ENCODE measurements at places on chromosomes 5 and 9.

GRCh38 chr5:38728029-38728428 is 117.8 kb upstream of the OSMR start:
- no peak for DNase-seq

DNA sequence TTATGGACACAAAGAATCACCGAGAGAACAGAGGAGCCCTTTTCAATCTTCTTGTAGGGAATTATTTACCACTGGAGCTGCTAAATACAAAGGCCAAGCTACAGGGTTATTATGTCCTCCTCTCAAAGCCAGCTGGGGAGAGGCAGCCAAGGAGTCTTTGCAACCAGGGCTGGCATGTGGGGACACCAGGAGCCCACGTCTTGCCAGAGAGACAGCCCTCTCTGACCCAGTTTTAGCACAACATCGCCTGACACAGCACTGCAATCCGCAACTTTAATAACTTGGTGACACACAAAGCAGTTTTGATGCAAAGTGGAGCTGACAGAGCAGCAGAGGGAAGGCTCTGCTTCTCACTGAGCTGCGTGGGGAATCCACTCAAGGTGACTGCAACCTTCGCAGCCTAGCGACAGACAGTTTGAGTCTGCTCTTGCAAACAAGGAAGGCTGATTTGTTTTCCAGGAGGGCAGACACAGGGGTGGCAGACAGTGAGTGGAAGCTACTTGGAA is 33.6 kb downstream of the TLR4 start:
- no peak for DNase-seq

DNA sequence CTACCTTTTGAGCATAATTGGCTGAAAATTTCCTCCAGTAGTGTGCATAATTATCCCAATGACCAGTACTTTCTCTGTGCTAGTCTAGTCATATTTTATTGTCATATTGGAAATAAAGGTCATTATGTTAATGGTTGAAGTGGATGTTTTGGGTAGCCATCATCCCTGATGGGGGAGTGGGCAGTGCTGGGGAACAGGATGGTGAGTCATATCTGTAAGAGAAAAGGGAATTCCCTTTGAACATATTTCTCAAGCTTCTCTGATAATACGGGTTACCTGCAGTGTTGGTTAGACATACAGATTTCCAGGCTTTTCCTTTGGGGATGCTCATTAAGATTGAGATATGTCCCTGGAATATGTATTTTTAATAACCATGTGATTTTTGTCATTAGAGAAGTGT is 33.3 kb upstream of the SPATA31D4 start:
- DNase-seq = no peak

GRCh38 chr5:16600397-16600796 is 16.4 kb downstream of the RETREG1 start:
- DNase-seq = peak; percentile 37

- DNase-seq = no peak
These were observed 41.0 kb upstream of the KDM4C start for GRCh38 chr9:6716766-6717165.

DNA sequence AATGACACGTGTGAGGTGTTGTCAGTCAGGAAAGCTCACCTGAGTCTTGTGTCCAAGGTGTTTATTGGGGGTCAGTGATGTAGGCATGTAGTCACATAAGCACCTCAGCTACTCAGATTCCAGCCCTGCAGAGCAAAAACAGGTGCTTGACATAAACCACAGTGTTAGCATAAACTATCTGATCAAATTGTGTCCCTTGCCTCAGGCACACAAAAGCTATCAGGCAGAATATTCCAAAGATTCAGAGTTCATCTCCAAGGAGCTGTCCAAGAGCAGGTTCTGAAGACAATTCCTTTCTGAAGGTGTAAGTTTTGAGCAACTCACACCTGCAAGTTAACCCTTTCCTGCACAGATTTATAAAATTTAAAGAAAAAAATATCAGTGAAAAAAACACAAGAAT is 102.2 kb upstream of the ITGA1 start:
- DNase-seq = no peak

- no peak for DNase-seq
These were observed 276.7 kb downstream of the PLK2 start for GRCh38 chr5:58183078-58183785.

DNA sequence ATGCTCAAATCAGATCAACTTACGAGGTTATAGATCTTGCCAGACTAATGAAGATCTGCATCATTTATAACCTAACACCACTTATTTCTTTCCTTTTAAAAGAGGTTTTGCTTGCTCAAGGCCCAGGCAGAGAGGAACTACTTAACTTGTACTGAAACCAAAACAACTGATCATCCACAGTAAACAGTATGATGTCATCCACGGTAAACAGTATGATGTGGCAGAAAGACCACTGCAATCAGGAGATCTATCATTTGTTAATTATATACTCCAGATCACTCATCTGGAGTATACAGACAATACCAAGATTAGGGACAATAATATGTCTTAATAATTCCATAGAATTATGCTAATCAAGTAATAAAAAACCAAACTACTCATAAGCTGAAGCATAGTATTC is 116.8 kb downstream of the ADAMTS6 start:
- no peak for DNase-seq

GRCh38 chr5:178357121-178357521 is 124.5 kb upstream of the PHYKPL start:
- DNase-seq = peak; percentile 10

GRCh38 chr5:54704333-54704732 is 186.8 kb downstream of the SNX18 start:
- no peak for DNase-seq

DNA sequence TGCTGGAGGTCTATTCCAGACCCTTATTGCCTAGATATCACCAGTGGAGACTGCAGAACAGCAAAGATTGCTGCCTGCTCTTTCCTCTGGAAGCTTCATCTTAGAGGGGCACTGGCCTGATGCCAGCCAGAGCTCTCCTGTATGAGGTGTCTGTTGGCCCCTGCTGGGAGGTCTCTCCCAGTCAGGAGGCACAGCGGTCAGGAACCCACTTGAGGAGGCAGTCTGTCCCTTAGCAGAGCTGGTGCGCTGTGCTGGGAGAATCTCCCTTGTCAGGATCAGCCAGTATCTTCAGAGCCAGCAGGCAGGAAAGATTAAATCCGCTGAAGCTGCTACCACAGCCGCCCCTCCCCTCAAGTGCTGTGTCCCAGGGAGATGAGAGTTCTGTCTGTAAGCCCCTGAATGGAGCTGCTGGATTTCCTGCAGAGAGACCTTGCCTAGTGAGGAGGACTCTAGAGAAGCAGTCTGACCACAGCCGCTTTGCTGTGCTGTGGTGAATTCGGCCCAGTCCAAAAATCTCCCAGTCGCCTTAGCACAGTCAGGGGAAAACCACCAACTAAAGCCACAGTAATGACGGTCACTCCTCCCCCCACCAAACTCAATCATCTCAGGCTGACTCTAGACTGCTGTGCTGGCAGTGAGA is 124.1 kb downstream of the JAKMIP2 start:
- DNase-seq = peak; percentile 81

- DNase-seq = peak; percentile 78
These were observed 603 bp downstream of the TMEM268 start for GRCh38 chr9:114611516-114612271.

DNA sequence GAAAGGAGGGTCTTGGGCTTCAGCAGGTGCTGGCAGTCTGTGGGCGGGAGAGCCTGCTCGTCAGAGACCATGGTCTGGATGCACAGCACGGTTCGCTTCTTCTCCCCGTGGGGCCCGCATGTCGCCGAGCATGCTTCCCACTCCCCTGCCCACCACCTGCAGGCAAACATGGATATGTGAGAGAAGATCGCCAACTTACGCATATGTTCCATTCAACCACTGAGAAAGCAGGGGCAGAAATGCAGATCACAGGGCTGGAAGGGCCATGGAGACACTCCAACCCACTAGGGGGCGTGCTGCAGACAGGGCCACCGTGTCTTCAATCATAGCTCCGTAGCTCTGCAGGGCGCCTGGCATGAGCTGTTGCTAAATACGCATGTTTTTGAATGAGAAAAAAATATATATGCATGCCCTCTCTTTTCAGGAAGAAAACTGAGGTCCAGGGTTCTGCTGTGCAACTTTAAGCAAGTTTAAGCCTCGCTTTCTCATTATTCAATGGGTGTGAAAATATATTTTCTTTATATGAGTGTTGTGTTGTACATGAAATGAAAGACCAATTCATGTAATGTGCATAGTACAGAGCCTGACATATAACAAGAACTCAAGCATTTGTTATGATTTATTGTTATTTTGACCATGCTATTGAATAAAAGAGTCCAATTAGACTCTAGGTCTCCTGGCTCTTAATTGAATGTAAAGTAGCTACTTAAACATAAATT is 148.0 kb downstream of the TARS1 start:
- peak; percentile 61 for DNase-seq

- DNase-seq = no peak
These were observed 441.5 kb upstream of the CDH9 start for GRCh38 chr5:27479859-27480258.

GRCh38 chr9:121299467-121300282 is 31.7 kb downstream of the GSN start:
- DNase-seq = peak; percentile 76

DNA sequence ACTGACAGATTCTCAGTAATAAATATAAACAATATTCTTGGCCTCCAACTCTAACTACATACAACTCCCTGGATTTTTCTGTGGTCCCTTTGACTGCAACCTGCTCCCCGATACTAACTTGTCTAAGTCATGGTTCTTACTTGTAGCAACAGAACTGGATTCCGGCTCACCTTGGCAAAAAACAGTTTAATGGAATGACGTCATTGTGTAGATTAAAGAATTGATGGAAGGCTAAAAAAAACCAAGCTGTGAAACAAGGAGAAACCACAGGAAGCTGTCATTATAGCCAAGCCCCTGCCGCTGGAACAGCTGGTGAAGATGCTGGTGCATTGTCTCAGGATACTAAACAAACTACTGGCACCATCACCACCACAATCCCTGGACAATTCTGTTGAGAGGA is 11.4 kb upstream of the ADAMTS19 start:
- DNase-seq = no peak

DNA sequence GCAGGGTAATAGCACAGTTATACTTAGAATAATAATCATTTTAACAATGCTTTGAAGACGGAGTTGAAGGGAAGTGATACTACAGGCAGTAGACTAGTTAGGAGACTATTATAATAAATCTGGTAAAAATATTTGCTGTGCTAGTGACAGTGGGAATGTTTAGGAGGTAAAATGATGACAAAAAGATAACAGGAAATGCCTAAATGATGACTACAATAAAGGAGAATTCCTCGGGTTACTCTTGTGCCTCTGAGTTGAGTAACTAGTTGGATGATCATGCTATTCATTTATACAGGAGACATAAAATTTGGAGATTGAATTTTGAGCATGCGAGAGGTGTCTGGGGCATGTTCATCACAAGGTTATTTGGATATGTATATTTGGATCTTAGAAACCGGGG is 32.2 kb upstream of the PAM start:
- DNase-seq = no peak

GRCh38 chr5:146967646-146968045 is 89.1 kb upstream of the PPP2R2B start:
- DNase-seq = no peak

- DNase-seq = no peak
These were observed 179.0 kb upstream of the TNC start for GRCh38 chr9:115296831-115297565.

- no peak for DNase-seq
These were observed 28.0 kb downstream of the GDNF start for GRCh38 chr5:37811866-37812265.

- no peak for DNase-seq
These were observed 202.1 kb downstream of the TSSK1B start for GRCh38 chr5:113232667-113233066.

GRCh38 chr9:126489581-126490213 is 124.0 kb upstream of the LMX1B start:
- no peak for DNase-seq

- no peak for DNase-seq
These were observed 157.8 kb downstream of the NTRK2 start for GRCh38 chr9:84827216-84827765.

- no peak for DNase-seq
These were observed 25.8 kb upstream of the CAMK4 start for GRCh38 chr5:111198281-111198966.

- no peak for DNase-seq
These were observed 47.0 kb downstream of the CCDC125 start for GRCh38 chr5:69285448-69286116.

- DNase-seq = no peak
These were observed 16.7 kb upstream of the IL13 start for GRCh38 chr5:132641241-132641723.

GRCh38 chr5:143892271-143892670 is 80.3 kb downstream of the HMHB1 start:
- DNase-seq = no peak

GRCh38 chr5:147403651-147404640 is 105.9 kb downstream of the DPYSL3 start:
- no peak for DNase-seq

Measured in hematopoietic multipotent progenitor cell treated with erythropoietin and hydrocortisone succinate and interleukin-3 and kit ligand, for 4 days (in vitro differentiated cells).